NCI-H1694 treated with DMSO at 0.1 percent for 48 hours (cell line): ENCODE measurements at places on chromosomes 13 and 19.

DNA sequence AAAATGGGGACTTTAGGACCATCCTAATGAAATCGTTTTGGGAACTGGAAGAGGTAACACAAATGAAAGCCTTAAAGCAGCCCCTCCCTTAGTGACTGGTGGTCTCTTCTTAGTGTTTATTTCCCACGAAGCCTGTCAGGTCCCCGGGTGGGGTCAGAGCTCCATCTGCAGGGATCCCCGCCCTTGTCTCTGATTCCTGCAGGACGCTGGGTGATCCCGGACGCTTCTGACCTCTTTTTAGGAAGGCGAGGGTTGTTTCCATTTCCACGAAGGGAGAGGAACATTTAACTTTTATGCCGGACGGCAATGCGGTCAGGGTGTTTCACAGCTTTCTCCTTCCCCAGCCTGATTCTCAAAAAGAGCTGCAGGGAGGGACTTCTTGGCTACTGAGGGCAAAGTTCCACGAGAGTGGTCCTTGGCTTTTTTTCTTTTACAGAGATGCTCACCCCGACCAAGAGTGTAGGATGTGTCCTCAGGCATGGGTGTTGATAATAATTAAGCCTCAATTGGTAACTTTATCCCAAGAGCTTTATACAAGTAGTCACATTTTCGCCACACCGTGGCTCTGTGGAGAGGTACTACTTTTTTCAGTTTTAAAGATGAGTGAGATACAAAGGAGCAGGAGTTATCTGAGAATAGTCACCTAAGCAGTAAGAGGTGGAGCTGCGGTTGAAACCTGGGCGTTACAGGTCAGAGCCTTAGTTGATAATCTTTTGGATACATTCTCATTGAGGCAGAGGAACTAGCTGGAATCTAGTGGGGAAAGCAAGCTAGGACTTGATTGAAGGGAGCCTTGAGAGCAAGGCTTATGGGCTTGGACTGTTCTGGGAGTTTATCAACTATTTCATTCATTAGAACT, 813 bp downstream of the ZNF284 start:
- DNase-seq: no peak

DNA sequence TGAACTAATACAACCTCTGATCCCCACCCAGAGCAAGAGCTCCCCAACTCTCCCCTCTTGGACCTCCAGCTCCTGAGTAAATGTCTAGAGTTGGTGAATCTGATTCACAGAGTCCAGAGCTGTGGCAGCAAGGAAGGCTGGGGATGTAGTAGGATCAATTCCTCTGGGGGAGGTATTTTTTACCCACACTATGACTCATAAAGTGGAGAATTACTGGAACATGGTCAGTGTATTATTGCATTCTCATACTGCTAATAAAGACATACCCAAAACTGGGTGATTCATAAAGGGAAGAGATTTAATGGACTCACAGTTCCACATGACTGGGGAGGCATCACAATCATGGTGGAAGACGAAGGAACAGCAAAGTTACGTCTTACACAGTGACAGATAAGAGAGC, 496.7 kb downstream of the EFNB2 start:
- no peak for DNase-seq

DNA sequence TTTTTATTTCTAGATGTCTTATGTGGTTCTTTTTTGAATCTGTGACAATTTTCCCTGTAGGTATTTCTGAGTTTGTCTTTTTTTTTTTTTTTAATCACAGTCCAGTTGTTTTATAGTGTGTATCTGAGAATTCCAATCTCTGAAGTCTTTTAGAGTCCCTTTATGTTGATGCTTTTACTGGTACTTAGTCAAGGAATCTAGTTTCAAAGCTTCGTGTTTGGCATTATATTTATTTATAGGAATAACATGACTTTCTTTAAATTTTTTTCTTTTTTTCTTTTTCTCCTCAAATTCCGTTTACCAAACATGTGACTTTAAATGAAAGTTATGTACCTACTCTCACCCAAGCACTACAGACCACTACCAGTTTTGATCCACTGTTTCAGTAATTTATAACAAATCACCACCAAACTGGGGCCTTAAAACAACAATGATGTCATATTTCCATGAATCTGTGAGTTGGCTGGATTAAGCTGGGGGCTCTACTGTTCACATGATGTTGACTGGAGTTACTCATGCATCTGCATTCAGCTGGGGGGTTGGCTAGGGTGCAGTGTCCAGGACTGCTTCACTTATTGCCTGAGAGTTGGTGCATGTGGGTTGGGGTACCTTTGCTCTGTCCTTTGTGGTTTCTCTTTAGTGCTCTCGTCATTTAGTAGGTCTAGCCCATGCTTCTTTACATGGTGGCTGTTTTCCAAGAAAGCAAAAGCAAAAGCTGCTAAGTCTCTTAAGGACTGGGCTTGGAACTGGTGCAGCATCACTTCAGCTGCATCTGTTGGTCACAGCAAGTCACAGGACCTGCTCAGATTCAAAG, 22.3 kb downstream of the KCTD4 start:
- no peak for DNase-seq

GRCh38 chr13:33105387-33106005, 89.3 kb downstream of the KL start:
- DNase-seq: no peak

DNA sequence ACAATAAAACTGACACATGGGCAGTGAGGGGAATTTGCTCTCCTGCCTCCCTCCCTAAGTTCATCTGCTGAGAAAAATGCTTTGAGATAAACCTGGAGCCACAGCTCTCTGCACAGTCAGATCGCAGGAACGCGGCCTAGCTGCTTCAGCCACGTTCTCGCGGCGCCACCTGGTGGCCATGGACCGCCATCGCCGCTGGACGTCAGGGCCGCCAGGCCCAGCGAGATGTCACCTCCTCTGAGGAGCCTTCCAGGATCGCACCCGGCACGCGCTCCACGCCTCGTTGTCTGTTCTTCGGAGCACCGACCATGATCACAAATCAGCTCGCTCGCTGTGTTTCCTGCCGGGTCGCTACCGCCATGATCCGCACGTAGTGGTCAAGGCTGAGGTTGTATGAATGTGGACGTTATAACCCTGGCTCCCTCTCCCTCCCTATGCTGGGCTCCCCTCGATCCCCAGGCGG, 20.6 kb upstream of the USP29 start:
- DNase-seq: no peak

- DNase-seq: no peak
These were observed 12.9 kb upstream of the IGFL1 start for GRCh38 chr19:46216612-46217011.

DNA sequence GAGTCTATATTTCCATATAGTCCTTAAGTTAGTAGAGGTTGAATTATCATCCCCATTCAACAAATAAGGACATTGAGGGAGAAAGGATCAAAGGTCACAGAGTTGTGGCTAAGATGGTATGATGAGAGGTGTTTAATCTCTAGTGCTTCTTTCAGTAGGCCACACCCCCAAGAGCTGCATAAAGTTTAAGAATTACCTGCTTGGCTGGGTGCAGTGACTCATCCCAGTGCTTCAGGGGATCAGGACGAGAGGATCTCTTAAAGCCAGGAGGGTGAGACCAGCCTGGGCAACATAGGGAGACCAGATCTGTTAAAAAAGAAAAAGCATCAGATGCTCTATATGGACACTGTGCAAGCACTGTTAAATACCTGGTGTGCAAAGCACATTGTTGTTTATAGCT, 560.0 kb upstream of the KLHL1 start:
- no peak for DNase-seq

DNA sequence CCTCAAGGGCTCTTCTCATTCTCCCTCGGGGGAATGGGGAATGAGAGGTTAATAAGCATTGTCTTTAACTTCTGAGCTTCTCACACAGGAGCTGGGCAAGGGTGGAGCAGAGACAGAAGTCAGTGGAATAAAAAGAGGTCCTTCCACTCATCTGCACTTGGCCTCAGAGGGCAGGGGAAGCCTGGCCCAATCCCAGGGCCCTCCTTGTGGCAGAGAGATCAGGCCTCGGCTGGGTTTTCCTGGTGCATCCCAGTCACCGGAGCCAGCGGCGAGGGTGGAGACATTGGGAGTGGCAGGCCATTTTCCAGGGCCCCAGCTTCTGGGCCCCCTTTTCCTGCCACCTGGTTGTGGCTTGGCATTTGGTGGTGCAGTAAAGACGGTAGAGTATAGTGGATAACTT, 10.6 kb downstream of the CALM3 start:
- no peak for DNase-seq

GRCh38 chr13:50200569-50200968, 185.3 kb downstream of the KCNRG start:
- DNase-seq: no peak

DNA sequence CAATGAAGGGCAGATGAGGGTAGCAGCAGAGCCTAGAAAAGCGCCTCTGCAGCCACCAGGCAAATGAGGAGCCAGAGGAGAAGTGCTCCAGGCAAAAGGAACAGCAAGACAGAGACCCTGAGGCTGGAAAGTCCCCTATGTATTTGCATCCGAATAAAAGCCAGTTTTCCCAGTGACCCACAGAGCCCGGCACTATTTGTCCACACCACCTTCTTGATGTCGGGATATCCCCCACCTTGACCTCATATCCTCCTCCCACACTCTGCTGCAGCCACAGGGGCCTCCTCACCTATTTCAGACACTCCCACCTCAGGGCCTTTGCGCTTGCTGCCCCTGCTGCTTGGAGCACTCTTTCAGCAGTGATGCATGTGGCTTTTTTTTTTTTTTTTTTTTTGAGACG, 6.6 kb downstream of the ATG4D start:
- no peak for DNase-seq

- no peak for DNase-seq
These were observed 22.3 kb downstream of the DPF1 start for GRCh38 chr19:38201731-38202130.

GRCh38 chr13:65985612-65986011, 1244.5 kb downstream of the PCDH9 start:
- no peak for DNase-seq
